Panc1 (cell line): ENCODE measurements at places on chromosomes 2 and 18. TPM values are rescaled to one million over a fixed set of nuclear protein-coding genes. Genes with fewer than 3 reads are reported as not detected.

DNA sequence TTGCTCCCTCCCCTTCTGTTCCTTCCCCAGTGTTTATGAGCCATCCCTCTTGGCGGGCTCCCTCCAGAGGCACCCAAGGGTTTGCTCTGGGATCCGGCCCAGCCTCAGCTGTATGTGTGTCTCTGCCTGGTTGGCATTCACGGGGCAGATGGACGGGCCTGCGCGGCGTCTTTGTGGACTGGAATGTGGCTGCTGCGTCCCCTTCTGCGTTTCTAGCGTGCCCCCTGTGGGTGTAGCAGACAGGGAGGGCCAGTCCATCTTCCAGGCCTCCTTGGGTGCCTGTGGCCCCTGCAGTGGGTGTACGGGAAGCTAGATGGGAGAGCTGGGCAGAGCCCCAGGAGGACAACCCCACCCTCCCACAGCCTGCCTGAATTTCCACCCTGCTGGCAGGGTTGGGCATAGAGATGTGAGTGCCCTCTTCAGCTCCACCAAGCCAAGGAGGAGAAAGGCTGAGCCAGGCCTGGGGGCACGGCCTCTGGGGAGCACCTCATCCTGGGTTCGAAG lies 15.7 kb downstream of the GPC1 start:
- no peak for DNase-seq
- no peaks in the 10 kb centered on the region for H3K27me3 ChIP-seq
- peaks cover 44% of the 10 kb centered on the region for H3K4me1 ChIP-seq
- H3K4me3 ChIP-seq, result no peak overlapping the region
- H3K27ac ChIP-seq, result peak overlapping the region; percentile 71

GRCh38 chr2:231223001-231223375 lies 24.6 kb downstream of the ARMC9 start:
- DNase-seq, result no peak
- H3K27ac ChIP-seq, result no peak overlapping the region
- H3K4me3 ChIP-seq, result no peak overlapping the region
- H3K36me3 ChIP-seq, result no peaks in the 10 kb centered on the region

DNA sequence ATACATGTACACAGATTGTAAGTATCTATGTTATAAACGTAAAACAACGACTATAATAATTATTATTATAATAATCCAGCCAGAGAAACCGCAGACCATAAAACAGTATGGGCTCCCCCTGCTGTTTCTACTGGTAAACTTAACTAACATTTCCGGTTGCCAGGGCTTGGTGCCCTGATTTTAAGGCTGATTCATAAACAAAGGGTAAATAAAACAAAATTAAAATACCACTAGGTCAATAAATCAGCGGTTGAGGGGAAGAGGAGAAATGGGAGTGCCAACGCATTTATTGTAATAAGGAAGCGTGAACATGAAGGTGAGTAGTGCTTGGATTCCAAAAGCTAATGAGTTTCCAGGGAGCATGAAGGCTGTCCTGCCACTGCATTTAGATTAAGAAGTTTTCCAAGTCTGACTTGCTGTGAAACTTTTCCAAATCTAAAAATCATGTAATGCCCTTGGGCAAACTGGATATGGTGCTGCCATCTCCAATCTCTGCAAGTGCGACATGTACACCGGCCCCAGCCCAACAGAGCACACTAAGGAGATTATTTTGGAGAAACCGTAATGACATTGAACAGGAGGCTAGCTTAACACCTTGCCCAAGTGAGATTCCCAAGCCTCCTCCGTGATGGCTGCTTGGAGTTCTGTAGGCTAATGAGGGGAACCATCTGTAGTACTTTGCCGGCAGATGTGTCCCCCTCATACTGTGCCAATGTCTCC lies 50.7 kb upstream of the HNRNPA3 start:
- peaks cover 30% of the 10 kb centered on the region for H3K4me1 ChIP-seq
- H3K27ac ChIP-seq, result peak overlapping the region; percentile 75
- DNase-seq, result no peak

GRCh38 chr2:47327295-47327694 lies 75.7 kb upstream of the MSH2 start:
- DNase-seq, result no peak
- H3K4me1 ChIP-seq, result peaks cover 6% of the 10 kb centered on the region; the same call in 1 of the 2 replicates
- H3K4me3 ChIP-seq, result no peak overlapping the region
- no peaks in the 10 kb centered on the region for H3K27me3 ChIP-seq
- no peaks in the 10 kb centered on the region for H3K36me3 ChIP-seq

GRCh38 chr18:49846718-49847470 lies 33.6 kb upstream of the ACAA2 start:
- no peak overlapping the region for H3K27ac ChIP-seq
- no peak for DNase-seq

- H3K4me3 ChIP-seq, result no peak overlapping the region
- DNase-seq, result peak; percentile 35
- H3K36me3 ChIP-seq, result no peaks in the 10 kb centered on the region
- H3K4me1 ChIP-seq, result no peaks in the 10 kb centered on the region
- H3K27me3 ChIP-seq, result no peaks in the 10 kb centered on the region
Measured at GRCh38 chr2:166539340-166540162, 45.5 kb upstream of the SCN7A start.

DNA sequence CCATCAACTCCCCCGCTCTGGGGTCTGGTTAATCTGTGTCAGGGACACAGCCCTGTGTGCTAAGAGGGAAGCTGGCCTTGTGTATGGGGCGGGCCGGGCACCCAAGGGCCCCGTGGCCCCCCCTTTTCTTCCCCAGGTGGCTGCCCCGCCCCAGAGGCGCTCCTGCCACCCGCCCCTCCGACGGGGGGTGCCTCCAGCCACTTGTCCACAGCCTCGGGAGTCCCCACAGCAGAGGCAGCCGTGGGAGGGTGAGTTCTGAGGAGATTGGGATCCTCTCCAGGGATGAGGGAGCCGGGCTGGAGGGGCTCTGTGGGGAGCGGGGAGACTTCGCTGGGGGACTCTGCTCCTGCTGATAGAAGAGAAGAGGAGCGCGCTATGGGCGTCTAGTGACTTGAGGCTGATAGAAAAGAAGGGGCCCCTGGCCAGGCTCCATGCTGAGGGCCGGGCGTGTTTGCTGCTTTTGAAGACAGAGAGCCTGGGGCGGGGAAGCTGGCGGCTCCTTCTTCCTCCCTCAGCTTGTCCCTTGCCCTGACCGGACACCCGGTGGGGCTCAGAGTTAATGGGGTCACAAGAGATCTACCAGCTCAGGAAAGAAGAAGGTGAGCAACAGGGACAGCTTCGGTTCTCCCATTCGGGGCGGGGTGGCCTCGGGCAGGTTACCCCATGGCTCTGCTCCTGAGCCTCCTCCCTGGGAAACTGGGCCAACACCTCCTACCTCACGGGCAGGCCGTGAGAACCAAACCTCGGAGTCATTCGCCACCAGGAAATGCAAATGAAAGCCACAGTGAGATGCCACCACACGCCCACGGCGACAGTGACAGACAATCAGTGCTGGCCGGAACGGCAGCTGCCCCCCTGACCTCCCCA lies 89.4 kb upstream of the TAF1B start:
- no peaks in the 10 kb centered on the region for H3K36me3 ChIP-seq
- no peak overlapping the region for H3K4me3 ChIP-seq
- no peaks in the 10 kb centered on the region for H3K27me3 ChIP-seq
- H3K27ac ChIP-seq, result peak overlapping the region; percentile 68; the same call in 1 of the 2 replicates

- no peak overlapping the region for H3K27ac ChIP-seq
- no peak overlapping the region for H3K4me3 ChIP-seq
- DNase-seq, result no peak
Measured at GRCh38 chr2:152155209-152155608, 20.4 kb downstream of the STAM2 start.

- H3K27me3 ChIP-seq, result no peaks in the 10 kb centered on the region
- no peak for DNase-seq
- no peak overlapping the region for H3K4me3 ChIP-seq
- no peaks in the 10 kb centered on the region for H3K36me3 ChIP-seq
Measured at GRCh38 chr18:55425698-55426097, 162.3 kb downstream of the TCF4 start.

- H3K4me1 ChIP-seq, result peaks cover 13% of the 10 kb centered on the region
- H3K4me3 ChIP-seq, result no peak overlapping the region
- no peak overlapping the region for H3K27ac ChIP-seq
- no peak for DNase-seq
- no peaks in the 10 kb centered on the region for H3K36me3 ChIP-seq
Measured at GRCh38 chr18:35624146-35624545, 42.6 kb downstream of the GALNT1 start.

GRCh38 chr2:148813603-148814065 lies 61.4 kb upstream of the KIF5C start:
- peaks cover 46% of the 10 kb centered on the region for H3K4me1 ChIP-seq
- DNase-seq, result no peak

Gene ZNF521
- 0.15 TPM for total RNA-seq

Gene VWA3B
- total RNA-seq, result not detected
